Chondrocyte (in vitro differentiated cells): ENCODE measurements at places on chromosomes 16 and 17. TPM values are rescaled to one million over a fixed set of nuclear protein-coding genes. Genes with fewer than 3 reads are reported as not detected.

Gene GHDC
- total RNA-seq, result 3.5 to 8.9 TPM (median 7.8 TPM) in 3 replicates

Gene PRSS36
- total RNA-seq, result 0.35 to 0.39 TPM in 2 of 3 replicates, not detected in the other

Gene TAT
- total RNA-seq, result 0.26 to 0.35 TPM in 2 of 3 replicates, not detected in the other

Gene CRYM
- not detected in 3 replicates for total RNA-seq

Gene MYH11
- total RNA-seq, result 4.8 to 58.3 TPM (median 57.8 TPM) in 3 replicates

Gene C17orf67
- total RNA-seq, result 1.5 to 1.8 TPM (median 1.6 TPM) in 3 replicates

Gene NPIPA8
- total RNA-seq, result 0.35 to 0.68 TPM (median 0.41 TPM) in 3 replicates

Gene TSPAN10
- total RNA-seq, result 1.7 to 2.2 TPM (median 1.8 TPM) in 3 replicates

Gene PIRT
- not detected in 3 replicates for total RNA-seq

Gene TBKBP1
- total RNA-seq, result 11.3 to 13.6 TPM (median 12.6 TPM) in 3 replicates

Gene PRKCA
- 51.5 to 83.1 TPM (median 54.1 TPM) in 3 replicates for total RNA-seq

GRCh38 chr16:46728806-46729205 lies 19.3 kb downstream of the MYLK3 start:
- no peak for DNase-seq

DNA sequence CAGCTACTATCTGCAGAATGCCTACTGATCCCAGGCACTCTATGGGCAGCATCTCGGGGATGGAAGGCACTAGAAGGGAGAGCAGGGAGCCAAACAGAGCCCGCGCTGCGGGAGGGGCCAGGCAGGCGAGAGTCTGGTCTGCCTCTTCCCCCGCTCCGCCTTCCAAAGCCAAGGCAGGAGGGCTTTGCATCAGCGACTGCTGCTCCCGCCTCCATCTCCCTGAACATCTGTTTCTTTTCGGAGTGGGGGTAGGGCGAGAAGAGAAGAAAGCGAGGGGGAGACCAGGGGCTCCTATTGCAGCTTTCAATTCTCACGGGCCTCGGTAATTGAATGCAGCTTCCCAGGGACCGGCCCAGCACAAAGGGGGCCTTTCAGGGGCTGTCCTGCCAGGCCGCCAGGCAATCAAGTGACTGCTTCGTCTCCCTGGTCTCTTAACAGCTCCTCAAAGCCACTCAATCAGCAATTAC lies 31.4 kb upstream of the CDC42EP4 start:
- DNase-seq, result no peak

- no peak for DNase-seq
These were observed 41.6 kb downstream of the PRKCB start for GRCh38 chr16:23877107-23878070.

GRCh38 chr16:47375423-47375822 lies 85.4 kb downstream of the ITFG1 start:
- no peak for DNase-seq

DNA sequence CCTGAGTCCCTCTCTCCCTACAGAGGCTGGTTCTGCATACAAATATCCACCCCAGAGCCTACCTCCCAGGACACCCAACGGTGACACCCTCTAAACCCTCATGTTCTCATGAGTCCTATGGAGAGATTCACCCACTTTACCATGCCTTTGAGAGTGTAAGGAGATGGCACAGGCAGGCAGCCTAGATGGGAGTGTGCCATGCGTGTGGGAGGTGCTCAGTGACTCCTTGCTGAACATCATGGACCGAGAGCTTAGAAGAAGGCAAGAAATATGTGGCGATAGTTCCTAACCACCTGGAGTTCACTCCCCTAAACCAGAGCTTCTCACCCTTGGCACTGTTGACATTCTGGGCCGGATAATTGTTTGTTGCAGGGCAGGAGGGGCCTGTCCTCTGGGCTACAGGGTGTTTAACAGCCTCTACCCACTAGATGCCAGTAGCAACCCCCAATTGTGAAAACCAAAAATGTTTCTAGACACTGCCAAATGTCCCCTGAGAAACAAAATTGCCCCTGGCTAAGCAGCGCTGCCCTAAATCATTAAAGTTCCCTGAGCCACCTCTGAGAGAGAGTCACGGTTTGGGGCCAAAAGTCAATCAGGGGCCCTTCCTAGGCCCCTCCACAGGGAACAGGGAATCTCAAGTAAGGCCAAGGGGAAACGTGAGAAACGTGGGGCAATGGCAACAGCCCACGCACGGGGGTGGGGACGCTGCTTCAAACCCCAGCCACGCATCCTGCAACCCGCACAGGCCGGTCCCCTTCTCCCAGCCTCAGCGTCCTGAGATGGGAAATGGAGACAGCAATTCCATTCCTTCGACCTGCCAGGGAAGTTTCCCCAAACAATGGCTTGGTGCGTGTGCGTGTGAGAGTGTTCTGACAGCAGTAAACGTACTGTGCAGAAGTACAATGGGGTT lies 66.8 kb downstream of the C16orf78 start:
- no peak for DNase-seq

DNA sequence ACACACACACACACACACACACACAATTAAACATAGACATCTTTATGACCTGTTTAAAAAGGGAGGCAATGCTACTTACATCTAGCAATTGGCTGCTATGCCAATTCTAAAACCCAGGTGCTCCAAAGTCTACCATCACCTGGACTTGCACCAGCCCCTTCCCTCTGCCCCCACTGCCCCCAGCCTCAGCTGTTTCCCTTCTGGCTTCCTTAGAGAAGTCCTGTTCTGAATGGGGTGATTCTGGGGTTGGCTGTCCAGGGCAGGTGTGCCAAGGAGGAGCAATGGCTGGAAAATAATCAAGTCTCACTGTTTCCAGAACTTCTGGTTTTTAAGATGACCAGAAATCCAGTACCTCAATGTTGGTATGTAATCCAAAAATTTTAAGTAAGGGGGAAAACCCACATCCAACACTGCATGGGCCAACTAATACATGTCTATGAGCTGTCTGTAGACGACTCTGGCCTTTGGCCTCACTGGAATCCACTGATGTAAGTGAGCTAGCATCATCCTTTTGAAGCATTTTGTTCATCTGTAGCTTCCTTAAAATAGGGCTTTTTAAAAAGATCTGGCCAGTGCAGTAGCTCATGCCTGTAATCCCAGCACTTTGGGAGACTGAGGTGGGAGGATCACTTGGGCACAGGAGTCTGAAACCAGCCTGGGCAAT lies 2.1 kb downstream of the IFT20 start:
- DNase-seq, result no peak

DNA sequence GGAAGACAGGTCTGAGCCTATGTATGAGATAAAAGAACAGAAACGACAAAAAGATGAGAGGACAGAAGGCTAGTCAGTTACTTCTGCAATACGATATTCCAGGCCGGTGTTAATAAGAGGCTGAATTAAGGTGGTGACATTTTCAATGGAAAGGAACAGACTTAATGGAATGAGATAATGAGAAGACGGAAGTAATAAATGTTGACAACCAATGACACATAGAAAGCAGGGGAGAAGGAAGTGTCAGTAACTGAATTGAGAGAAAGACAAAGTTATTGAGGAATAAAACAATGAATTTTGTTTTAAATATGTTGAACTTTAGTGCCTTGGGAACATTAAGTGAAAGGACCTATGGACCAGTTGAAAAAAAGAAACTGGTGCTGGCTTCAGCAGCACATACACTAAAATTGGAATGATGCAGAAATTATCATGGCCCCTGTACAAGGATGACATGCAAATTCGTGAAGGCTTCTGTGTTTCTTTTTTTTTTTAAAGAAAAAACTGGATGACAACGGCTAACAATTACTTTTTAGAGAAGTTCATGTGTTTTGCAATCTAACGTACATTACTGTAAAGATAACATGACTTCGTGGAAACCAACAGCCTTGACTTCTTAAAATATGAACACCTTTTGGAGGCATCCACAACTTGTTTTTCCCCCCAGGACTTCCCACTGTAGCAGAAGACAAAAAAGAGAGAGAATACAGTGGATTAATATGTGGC lies 18.5 kb upstream of the CPD start:
- DNase-seq, result no peak

DNA sequence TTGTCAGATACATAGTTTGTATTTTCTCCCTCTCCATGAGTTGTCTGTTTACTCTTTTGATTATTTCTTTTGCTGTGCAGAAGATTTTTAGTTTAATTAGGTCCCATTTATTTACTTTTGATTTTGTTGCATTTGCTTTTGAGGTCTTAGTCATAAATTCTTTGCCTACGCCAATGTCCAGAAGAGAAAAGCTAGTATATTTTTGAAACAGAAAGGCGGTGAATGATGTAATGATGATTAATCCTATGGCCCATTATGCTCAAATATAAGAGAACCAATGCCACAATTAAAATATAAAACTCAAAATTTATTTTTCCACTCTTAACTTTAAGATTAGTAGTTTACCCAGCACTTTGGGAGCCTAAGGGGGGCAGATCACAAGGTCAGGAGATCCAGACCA lies 59.8 kb upstream of the SMIM36 start:
- DNase-seq, result no peak

GRCh38 chr17:45232514-45233422 lies 11.1 kb downstream of the FMNL1 start:
- no peak for DNase-seq

- DNase-seq, result peak; percentile 64
These were observed 732 bp upstream of the EXOSC6 start for GRCh38 chr16:70252355-70252988.

GRCh38 chr17:21161498-21162393 lies 35.0 kb downstream of the DHRS7B start:
- no peak for DNase-seq

- DNase-seq, result no peak
These were observed 3.4 kb downstream of the ARL16 start for GRCh38 chr17:81680150-81680549.

GRCh38 chr16:88773812-88774291 lies 11.2 kb downstream of the PIEZO1 start:
- no peak for DNase-seq

DNA sequence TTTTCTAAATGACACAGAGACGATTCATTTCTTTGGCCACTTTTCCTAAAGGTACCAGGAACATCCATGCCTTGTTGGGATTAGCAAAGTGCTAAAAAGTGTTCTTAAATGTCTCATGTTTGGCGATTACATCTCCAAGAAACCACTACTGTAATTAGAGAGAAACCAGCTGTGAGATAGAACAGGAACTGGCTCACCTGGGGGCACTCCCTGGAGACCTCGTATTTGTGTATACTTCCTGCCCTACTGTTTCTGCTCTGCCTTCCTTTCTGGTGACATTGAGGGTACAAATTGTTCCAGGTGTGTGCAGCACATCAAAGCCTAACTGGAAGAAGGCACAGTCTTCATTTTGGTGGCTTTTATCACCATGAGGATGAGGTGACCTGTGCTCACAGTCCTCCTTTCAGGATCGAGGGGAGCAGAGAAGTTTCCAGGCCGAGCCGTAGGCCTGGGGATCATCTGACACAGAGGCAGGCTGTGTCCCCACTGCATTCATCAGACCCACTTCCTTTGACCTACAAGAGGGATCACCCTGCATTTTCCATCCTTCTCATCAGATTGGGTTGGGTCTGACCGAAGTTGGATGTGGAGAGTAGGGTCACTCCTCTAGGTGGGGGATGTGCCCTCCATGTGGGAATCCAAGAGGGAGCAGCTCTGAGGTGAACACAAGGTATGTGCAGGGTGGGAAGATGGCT lies 23.7 kb downstream of the CCL4 start:
- no peak for DNase-seq

DNA sequence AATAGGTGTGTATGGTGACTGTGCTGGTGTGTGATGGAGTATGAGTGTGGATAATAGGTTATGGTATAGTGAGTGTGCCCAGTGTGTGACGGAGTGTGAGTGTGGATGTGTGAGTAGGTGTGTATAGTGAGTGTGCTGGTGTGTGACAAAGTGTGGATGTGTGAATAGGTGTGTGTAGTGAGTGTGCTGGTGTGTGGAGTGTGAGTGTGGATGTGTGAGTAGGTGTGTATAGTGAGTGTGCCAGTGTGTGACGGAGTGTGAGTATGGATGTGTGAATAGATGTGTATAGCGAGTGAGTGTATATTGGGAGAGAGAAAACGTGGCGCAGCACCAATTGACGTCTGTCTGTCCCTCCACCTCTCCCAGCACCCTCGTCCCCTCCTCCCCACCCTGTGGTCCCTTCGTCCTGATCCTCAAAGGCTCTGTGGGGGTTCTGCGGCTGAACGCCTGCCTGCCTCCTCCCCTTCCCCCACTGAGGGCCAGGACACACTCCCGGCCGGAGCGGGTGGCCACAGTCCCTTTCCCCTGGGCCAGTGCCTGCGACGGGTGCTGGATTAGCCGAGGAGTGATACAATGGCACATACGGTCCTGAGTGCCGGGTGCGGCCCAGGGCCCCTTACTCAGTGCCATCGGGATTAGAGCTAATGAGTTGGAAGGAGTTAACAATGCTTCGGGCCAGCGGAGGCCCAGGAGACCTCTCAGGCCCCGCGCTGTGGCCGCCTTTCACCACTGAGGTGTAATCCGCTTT lies 160.0 kb downstream of the MRM1 start:
- DNase-seq, result no peak

GRCh38 chr16:61148930-61149329 lies 887.3 kb downstream of the CDH8 start:
- no peak for DNase-seq

- DNase-seq, result no peak
These were observed 42.5 kb downstream of the TMEM11 start for GRCh38 chr17:21171309-21171922.

DNA sequence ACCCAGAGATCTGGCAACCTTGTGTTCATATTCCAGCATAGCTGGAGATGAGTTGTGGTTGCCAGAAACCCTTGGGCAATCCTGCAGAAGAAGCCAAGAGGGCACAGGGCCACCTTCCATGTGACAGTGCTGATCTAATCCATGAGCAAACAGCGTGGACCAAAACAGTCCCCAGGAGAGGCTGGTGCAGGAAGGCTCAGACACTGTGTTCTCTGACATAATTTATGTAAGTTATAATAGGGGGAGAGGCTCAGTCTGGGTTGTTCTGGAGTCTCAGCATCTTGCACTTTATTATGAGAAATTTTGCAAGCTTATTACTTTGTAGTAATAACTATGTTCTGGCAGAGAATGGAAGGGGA lies 273.9 kb downstream of the HAPSTR1 start:
- DNase-seq, result no peak

- no peak for DNase-seq
These were observed 12.5 kb downstream of the GABARAPL2 start for GRCh38 chr16:75578725-75579124.

DNA sequence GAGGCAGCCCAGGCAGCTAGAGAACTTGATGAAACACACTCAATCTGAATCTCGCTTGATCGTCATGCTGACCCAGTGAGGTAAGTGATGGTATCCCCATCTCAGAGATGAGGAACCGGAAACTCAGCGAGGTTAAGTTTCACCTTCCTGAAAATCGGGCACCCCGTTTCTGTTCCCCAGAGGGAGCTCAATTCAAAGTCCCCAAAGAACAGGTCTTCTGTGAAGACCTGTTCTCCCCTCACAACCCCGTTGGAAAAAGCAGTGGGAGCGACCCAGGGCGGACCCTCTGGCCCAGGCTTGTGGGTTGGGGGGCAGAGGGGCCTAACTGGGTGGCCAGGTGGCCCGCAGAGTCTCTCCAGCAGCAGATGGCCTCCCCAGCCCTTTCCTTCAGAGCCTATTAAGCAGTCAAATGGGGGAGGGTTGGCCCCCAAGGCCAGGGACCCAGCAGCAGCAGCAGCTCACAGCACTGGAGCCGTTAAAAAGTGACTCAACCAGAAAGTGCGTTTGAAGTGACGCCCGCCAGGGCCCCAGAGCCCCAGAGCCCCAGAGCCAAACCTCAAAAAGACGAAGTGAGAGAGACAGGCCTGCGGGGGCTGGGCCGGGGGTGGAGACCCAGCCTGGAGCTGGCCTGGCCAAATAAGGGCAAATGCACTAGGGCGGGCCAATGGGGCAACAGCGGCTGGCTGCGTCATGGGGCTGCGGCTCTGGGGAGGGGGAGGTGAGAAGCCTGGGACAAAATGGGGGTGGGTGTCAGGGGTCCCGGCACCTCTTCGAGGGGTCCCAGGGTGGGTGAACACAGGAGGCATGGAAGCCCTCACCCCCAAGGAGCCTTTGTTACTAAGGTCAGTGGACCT lies 9.2 kb upstream of the TSPOAP1 start:
- DNase-seq, result peak; percentile 61

- DNase-seq, result no peak
These were observed 15.4 kb upstream of the KRT24 start for GRCh38 chr17:40718930-40719329.
